H7 (cell line): ENCODE measurements at places on chromosomes 16 and 17. TPM values are rescaled to one million over a fixed set of nuclear protein-coding genes. Genes with fewer than 3 reads are reported as not detected.

- no peak for DNase-seq
Measured at GRCh38 chr17:66925811-66926500, 38.6 kb upstream of the CACNG4 start.

DNA sequence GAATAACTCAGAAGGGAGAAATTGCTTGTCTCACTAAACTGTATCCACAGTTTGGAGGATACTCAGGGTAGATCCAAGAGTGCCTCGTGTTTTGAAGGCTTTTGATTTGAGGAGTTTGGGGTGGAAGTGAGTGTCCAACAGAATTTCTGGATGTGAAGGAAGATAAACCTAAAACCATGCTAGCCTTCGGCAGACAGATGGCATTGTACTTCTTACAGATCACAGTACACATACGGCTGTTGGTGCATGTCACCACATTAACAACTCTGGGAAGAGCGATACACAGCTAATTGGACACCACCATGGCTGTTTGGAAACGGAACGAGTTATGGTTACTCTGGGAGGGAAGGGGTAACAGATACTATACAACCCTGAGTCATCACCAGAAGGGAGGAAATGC lies 420.4 kb downstream of the GRIN2A start:
- DNase-seq: no peak

GRCh38 chr17:72122010-72122764 lies 1.4 kb downstream of the SOX9 start:
- DNase-seq: no peak

Gene ANKRD40CL
- not detected in 2 replicates for total RNA-seq
